ENCODE measurements at places on chromosomes 16 and 17. TPM values are rescaled to one million over a fixed set of nuclear protein-coding genes. Genes with fewer than 3 reads are reported as not detected.
A peak's percentile ranks its signal among the peaks of the same experiment; 100 is the strongest.

Gene SLC46A1
- 33.0 TPM for total RNA-seq

Gene FOXN1
- not detected for total RNA-seq

Gene TBC1D3K
- total RNA-seq = not detected

Gene WFIKKN1
- total RNA-seq = not detected

Gene MTSS2
- 6.8 TPM for total RNA-seq

Gene PAFAH1B1
- 96.8 TPM for total RNA-seq

Gene DYNLRB2
- total RNA-seq = not detected

Gene CSH2
- not detected for total RNA-seq

Gene SHCBP1
- 11.9 TPM for total RNA-seq

Gene ZDHHC1
- 6.3 TPM for total RNA-seq

Gene OR1F1
- total RNA-seq = not detected

Gene IRX6
- 0.10 TPM for total RNA-seq

Gene TAT
- total RNA-seq = not detected

Gene IGF2BP1
- 1.2 TPM for total RNA-seq

DNA sequence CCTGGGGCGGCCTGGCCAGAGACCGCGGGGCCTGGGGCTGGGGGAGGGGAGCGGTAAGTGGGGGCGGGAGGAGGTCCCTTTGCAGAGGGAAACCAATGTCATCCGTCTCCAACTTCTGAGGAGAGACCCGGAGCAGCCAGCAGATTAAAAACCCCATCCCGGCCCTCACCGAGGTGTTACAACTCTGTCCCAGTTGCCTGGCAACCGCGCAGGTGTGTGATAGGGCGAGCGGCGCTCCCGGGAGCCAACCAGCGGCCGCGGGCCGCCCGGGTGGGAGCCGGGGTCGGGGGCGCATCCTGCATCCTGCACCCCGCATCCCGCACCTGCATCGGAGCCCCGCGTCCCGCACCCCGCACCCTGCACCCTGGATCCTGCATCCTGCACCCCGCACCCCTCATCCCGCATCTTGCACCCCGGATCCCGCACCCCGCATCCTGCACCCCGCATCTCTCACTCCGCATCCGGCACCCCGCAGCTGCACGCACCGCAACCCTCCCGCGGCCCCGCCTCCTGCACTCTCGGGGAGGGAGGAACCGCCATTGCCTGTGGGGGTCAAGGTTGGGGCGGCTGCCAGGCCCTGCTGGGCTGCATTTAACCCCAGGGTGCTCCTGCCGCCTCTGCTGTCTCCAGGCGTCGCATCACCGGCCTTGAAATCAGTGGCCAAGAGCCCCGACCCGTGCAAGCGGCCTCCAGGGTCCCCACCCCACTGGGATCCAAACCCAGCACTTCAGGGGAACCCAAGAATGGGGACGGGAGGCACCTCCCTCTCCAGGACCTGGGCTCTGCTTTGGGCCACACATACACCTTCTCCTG lies 47.3 kb downstream of the RTN4RL1 start:
- no peak for DNase-seq

GRCh38 chr16:66238696-66239095 lies 127.8 kb upstream of the CDH5 start:
- no peak for DNase-seq

- DNase-seq = no peak
These were observed 790 bp downstream of the CRHR1 start for GRCh38 chr17:45784741-45785479.

GRCh38 chr16:9042533-9042932 lies 48.9 kb upstream of the HAPSTR1 start:
- no peak for DNase-seq

DNA sequence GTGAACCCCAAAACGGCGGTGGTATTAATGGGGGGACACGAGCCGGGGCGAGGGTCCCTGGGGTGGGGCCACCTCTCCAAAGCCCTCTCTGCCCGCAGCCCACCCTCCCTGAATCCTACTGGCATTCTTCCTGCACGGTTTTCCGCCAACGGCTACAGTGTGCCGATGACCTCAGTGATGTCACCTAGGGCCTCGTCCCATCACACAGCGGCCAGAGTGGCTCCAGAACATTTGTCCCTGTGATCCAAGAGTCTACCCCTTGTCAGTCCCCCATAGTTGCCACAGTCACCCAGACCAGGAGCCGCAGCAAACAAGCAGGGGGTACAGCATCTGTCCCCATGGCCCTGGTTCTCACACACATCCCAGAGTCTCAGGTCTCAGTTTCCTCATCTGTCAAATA lies 13.9 kb downstream of the ZFPM1 start:
- DNase-seq = no peak

GRCh38 chr17:46842835-46843234 lies 8.5 kb upstream of the WNT9B start:
- DNase-seq = no peak

DNA sequence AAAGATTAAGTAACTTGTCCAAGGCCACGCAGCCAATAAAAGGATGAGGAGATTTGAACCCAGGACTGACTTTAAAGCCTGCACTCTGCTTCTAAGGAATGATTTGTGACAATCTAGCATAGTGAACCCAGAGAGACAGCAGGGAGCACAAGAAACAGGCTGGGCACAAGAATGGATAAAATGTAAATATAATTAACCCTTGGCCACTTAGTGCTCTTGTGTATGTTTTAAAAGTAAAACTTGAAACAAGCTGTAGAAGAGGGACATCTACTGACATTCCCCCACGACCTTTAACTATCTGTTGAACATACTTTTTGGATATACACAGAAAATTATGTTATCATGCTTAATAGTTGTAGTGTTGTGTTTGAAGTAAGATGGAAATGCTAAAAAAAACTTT lies 141.9 kb upstream of the PMFBP1 start:
- no peak for DNase-seq

GRCh38 chr17:17781591-17782496 lies 54.9 kb downstream of the SREBF1 start:
- DNase-seq = no peak

DNA sequence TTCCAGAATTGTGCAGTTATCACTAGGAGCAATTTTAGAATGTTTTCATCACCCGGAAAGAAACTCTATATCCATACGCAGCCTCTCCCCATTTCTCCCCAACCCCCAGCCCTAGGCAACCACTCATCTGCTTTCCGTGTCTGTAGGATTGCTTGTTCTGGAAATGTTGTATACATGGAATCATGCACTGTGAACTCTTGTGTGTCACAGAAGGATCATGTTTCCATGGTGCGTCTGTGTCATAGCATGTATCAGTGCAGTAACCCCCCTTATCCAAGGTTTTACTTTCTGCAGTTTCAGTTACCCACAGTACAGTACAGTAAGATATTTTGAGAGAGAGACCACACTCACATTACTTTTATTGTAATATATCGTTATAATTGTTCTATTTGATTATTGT lies 299.4 kb downstream of the CPPED1 start:
- DNase-seq = no peak

GRCh38 chr17:63140255-63140654 lies 174.2 kb downstream of the TANC2 start:
- no peak for DNase-seq

GRCh38 chr17:65656390-65657250 lies 95.2 kb upstream of the AXIN2 start:
- DNase-seq = no peak

GRCh38 chr17:81035521-81036196 lies 708 bp downstream of the BAIAP2 start:
- no peak for DNase-seq

GRCh38 chr17:55238931-55239297 lies 25.8 kb upstream of the HLF start:
- no peak for DNase-seq

DNA sequence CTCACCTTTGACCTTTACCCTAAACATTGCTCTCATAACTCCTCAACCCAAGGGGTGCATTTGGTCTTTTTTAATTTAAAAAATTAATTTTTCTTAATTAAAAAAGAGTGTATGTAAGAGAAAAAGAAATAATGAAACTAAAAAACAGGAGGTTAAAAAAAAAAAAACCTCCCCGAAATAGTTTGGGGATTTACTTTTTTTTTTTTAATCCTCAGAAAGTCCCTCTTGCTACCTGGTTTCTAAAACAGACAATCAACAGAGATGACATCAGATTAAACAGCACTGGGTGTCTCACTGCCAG lies 301.3 kb downstream of the SOX9 start:
- no peak for DNase-seq

DNA sequence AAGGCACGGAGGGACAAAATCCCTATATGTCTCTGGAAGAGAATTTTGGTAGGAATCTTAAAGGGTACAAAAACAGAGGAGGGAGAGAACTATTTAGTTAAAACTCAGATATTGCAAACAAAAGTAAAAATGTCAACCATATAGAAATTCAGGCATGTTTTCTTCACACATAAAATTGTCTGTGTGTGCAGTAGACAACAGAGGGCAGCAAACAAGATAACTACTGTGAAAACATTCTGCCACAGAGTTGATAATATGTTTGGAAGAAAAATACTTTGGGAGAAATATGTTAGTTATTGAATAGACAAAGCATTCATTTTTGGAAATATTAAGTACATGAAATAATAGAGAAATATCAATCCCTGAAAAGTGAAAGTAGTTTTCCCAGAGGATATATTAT lies 56.2 kb downstream of the SNX11 start:
- no peak for DNase-seq

DNA sequence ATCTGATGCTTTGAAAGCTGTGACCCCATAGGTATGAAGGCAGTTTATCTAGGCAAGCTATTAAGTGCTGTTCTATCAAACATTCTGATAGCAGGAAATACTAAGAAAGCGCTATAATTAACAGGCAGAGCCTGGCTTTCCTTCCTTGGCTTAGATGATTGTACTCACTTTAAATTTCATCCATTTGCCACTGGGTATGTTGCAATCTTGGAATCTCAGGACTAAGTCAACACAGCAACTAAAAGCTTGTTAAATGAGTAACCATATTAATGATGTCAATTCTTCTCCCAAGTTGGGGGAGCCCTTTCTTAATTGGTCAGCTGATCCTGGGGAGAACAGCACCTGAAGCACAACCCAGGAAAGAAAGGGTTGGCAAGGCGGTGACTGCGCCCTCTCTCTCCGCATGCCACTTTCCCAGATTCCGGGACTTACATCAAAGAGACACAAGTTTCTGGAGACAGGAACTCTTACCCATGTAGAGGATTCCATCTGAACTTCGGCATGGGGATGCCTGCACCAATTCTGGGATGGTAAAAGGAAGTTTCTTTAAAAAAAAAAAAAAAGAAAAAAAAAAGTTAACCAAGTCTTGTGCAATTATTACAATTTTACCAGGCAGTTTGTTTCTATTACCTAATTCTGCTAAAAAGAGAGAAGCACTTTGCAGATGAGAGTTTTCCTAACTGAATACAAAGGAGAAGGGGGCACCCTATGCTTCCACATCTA lies 54.4 kb upstream of the ICAM2 start:
- peak; percentile 54 for DNase-seq

DNA sequence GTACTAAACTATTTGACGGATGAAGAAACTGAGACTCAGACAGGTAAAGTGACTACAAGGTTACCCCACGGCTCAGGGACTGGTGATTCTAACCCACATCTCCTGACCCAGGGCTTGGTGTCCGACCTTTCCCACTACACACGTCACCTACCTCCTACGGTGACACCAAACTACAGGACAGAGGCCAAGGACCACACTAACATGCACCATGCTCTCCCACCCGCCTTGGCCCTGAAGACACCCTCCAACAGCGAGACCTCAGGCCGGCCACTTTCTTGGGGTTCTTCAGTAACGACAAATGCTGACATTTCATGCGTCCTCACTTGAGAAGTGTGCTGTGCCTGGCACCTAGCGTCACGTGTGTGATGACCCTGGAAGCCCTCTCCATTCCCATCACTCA lies 6.4 kb downstream of the KNOP1 start:
- DNase-seq = no peak

GRCh38 chr16:62034231-62035114 lies 1.8 kb downstream of the CDH8 start:
- DNase-seq = no peak

GRCh38 chr16:86667035-86667434 lies 88.7 kb downstream of the FOXL1 start:
- no peak for DNase-seq
